ENCODE measurements at places on chromosomes 7 and 10.

DNA sequence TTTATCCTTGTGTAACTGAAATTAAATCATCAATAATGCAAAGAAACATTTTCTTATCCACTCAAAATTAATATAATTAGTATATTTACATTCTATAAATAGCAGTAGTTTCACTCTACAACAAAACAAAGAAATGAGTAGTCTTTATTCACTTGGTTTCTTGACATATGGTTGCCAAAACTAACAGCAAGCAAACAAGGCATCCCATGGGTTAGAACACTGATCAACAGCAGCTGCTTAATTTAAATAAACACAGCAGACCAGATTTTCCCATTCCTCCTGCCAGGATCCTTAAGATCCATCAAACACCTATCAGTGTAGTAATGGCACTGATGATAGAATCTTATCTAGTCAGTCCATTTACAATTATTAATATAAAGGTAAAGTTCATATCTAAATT lies 22.1 kb downstream of the NCAPG2 start:
- no peak for DNase-seq

- DNase-seq = no peak
These were observed 12.2 kb upstream of the CAV1 start for GRCh38 chr7:116512520-116513188.

DNA sequence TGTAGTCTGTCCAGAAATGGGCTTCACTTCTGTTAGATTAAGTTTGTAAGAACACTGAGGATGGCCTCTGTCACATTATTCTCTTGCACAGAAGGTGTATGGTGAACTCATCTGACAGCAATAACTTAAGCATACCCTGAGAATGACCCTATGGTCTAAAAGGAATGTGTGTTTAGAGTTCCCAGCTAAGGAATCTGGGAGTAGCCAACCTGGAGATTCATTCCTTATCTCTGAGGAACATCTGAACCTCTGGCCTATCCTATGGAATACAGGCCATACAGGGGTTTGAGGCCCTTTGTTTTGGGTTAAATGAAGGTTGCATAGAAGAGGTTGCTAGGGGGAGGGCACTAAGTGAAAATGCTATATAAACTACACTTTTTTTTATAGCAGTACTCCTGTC lies 41.4 kb downstream of the LAMB4 start:
- no peak for DNase-seq

GRCh38 chr10:93080350-93081046 lies 6.8 kb downstream of the CYP26A1 start:
- peak; percentile 39 for DNase-seq

GRCh38 chr10:1290071-1290471 lies 233.9 kb downstream of the WDR37 start:
- DNase-seq = no peak

DNA sequence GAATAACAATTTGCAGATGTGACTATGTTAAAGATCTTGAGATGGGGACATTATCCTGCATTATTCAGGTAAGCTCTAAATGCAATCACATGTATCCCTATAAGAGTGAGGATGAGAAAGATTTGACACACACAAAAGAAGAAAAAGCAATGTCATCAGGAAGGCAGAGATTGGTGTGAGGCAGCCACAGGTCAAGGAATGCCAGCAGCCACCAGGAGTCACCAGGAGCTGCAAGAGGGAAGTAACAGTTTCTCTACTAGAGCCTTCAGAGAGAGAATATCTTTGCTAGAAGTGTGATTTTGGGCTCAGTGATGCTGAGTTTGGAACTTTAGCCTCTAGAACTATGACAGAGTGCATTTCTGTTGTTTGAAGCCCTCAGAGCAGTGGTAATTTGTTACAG lies 700.3 kb upstream of the SEMA3D start:
- no peak for DNase-seq

GRCh38 chr7:153400735-153401593 lies 641.4 kb downstream of the ACTR3B start:
- no peak for DNase-seq

DNA sequence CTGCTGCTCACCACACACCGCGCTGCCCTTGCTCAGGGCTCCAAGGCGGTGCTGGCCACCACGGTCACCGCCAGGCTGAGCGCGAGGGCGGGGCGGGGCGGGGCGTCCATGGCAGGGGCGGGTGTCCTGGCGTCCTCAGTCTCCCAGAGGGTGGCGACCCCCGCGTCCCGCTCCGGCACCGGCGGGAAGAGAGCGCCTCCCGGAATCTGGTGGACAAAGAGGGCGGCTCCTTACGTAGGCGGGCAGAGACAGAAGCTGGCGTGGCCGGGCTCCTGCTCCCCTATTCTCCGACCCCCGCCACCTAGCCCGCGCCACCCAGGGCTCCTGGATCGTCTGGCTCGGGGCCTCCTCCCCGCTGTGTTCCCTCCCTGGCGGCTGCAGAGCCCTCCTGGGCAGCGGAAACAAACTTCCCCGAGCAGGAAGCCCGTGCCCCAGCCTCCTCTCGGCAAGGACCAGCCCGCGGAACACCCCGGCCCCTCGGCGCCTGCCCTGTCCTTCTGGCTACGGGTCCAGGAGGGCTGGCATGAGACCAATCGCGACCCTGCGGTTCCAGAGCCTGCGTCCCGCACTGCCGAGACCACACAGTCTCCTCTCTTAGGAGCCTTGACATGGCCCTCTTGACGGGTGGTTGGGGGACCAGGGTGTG lies 133.8 kb upstream of the ZNF92 start:
- no peak for DNase-seq

GRCh38 chr7:138865843-138866242 lies 67.8 kb upstream of the ATP6V0A4 start:
- no peak for DNase-seq

GRCh38 chr10:56928714-56929113 lies 567.7 kb upstream of the ZWINT start:
- DNase-seq = no peak

GRCh38 chr10:87500646-87501048 lies 4.0 kb upstream of the MINPP1 start:
- no peak for DNase-seq

GRCh38 chr7:157550300-157551275 lies 213.8 kb downstream of the DNAJB6 start:
- no peak for DNase-seq

GRCh38 chr7:116167177-116167576 lies 43.2 kb upstream of the TES start:
- no peak for DNase-seq

DNA sequence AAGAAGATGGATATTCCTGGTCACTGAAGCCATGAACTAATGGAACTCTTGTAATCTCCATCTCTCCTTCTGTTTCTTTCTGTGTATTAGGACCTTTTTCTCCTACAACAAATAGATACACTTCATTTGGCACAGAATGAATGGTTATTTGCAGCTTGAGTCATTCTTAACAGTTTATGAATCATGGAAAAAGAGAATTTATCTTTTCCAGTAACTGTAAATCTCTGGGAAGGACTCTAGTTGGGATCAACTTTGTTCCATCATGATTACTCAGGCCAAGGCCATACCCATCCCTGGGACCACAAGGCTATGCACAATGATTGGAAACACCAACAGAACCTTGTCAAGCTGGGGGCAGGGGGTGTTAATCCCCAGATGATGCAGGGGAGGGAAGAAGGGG lies 36.1 kb upstream of the MDFIC start:
- no peak for DNase-seq

GRCh38 chr7:81623251-81623855 lies 146.5 kb downstream of the HGF start:
- DNase-seq = no peak

DNA sequence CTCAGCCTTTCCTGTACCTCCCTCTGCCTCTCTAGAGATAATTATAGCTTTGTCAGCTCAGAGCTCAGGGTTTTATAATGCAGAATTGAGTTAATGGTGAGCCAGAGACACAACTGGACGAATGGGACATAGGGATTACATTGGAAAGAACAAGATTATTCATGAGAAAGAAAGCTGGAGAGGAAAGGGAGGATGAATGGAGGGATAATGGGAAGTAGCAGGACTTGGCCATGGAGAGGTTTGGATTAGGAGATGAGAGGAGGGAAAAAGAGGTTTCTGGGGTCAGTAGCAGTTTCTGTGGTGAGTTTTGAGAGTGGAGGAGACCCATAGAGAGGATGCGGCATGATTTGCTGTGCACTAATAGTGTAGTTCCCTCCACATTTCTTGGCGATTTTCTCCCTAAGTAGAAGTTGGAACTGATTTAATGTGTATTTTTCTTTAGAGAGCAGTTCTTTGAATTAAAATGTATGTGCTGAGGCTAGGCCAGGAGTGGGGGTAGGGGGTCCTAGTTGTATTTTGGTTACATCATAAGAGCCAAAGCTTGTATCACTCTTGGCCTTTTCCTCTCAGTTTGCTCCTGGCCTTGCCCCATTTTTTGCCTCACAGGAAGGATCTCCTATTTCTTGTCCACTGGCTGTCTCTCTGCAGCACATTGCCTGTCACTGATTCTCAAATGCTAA lies 107.4 kb downstream of the MKX start:
- no peak for DNase-seq

- DNase-seq = peak; percentile 4
These were observed 65.9 kb upstream of the CC2D2B start for GRCh38 chr10:95841661-95842498.

DNA sequence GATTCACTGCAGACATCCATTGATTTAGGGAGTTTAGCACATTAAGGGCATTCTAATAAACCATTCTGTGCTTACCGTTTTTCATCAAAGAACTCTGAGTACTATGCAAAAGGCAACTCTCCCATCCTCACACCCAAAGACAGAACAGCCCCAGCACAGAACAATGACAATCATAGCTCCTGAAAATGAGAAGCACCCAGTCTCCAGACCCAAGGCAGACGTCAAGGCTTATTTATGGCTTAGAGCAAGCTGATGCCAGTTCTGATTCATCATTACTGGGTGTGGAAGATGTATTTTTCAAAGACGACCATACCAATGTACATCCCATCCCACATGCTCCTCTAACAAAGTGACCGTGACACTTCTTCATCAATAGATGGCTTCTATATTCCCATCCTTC lies 67.6 kb downstream of the OSBPL3 start:
- DNase-seq = no peak

DNA sequence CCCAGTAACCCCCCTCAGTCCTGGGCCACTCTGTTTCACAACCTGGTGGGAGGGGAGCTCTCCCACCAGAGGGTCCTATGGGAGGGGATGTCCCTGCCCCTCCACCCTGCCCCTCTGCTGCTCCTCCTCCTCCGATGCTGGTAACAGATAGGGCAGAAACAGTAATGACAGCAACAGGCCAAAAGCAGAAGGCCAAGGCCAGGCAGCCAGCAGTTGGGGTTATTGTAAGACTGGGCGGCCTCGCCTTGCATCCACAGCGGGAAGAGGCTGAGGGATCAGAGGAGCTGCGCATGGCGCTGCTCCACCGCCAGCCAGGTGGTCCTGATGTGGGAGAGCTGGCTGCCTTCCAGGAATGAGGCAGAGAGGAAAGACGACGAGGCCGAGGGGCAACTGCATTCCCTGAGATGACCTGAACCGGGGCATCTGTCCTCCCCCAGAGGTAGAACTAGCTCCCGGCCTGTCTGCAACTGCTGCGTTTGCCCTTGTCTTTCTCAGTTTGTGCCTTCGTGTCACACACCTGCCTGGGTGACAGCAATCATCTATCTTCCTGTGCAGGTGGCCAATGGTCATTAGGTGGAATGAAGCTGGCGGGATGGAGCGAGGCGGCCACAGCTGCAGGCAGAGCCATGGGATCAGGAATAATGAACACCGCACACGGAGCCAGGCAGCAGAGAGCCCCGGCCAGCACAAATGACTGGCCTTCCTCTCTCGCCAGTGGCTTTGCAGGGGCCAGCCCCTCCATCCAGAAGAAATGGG lies 54.0 kb upstream of the CACUL1 start:
- no peak for DNase-seq

- no peak for DNase-seq
These were observed at the start of gene RGR for GRCh38 chr10:84244651-84245270. Gene RGR, plus strand, starts transcription at chr10:84245053. Its CDS starts 38 bp downstream, at chr10:84245091.

DNA sequence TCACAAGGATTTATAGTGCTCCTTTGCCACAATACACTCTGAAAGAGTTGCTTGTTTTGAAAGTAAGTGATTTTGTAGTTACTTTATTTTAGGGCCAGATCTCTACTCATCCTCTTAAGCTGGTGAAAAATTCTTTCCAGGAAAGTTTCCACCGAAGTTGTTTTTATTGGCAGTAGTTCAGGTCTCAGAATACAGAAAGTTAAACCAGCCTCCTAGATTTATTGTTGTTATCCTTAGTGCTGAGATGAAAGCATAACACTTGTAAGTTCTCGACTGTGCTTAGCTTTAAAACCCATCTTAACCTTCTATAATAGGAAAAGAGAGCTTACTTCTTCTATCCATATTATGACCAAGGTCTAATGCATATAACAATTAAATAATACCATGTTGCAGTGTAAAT lies 5.5 kb downstream of the AP3M1 start:
- no peak for DNase-seq

DNA sequence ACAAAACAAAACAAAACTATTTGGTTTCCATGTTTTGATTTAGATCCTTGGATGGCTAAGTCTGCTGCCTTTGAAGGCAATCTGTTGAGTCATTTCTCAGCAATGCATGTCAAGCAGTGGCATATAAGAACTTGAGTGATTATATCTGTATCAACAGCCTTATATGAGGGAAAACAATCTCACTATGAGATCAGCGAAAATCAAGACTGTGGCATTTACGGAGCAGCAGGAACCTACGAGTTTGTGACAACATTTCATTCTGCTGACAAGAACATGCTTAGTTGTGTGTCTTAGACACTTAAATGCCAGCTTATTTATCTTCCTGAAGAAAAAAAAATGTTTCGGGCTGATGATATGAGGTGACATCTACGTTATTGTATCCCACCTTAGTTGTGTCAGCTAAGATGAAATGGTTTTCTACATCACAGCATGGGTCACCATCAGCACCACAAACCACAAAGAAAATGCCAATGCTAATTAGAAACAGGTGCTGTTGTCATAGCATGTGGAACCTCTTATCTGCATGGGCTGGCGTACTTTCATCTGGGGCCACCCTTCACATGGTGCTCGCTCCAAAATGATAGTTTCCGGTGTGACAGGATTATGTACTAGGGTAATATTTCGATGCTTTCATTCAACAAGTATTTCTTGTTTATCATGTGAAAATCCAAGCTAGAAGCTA lies 1085.5 kb downstream of the SORCS1 start:
- DNase-seq = no peak

DNA sequence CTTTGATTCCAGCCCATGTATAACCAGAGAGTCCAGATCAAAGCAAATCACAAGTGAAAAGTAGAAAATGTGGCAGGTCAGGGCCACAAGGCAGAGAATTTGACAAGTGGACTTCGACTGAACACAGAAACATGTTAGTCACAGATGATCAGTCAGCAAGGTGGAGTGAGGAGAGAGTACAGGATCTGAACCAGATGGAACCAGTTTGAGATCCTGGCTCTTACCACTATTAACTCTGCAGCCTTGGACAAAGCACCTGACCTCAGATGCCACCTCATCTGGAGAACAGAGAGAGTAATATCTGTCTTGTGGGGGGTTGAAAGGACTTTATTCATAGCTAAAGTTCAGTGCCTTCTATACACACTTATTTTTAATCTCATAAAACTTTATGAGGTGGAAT lies 4.4 kb downstream of the MRLN start:
- no peak for DNase-seq

DNA sequence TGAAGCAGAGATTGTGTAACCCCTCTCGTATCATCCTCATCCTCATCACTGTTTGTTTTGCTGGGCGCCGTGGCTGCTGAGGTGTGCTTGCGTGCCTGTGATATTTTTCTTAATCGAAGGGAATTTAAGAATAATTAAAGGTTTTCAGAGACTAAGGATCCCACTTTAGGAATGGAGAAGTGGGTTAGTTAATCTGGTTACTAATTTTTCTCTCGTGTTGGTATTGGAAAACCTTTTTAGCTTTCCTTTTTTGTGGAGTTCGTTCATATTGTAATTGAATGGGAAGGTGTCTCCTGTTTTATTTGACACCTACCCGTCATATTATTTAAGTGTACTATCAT lies 1.3 kb downstream of the UBN2 start:
- DNase-seq = no peak
